CD14-positive monocyte (primary cell): ENCODE measurements at places on chromosomes 3 and 15. TPM values are rescaled to one million over a fixed set of nuclear protein-coding genes. Genes with fewer than 3 reads are reported as not detected.
A peak's percentile ranks its signal among the peaks of the same experiment; 100 is the strongest.

DNA sequence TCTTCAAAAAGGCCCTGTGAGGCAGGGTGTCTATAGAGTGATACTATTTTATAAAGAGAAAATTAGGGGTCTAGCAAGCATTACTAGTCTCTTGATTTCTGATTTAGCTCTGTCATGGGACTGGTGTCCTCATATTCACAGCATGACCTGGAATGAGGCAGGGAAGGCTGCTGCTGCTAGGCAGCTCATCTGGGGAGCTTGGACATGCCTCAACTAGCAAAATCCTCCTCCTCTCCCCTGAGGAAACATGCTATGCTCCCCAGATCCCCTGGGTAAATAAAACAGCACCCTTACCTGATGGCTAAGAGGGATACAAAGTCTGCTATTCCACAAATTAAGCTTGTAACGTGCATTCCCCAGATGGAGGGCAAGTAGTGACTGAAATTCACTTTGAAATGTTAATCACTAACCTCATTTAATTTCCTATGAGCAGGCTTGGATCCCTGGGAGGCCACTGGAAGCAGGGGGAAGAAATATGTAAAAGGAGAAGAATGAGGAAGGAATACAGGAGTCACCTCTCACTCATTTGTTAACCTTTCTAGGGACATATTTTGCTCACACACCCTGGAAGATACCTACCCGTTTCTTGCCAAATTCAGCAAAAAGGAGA lies 709.4 kb downstream of the SQOR start:
- H3K4me3 ChIP-seq, result no peak overlapping the region
- H3K27me3 ChIP-seq, result no peaks in the 10 kb centered on the region

GRCh38 chr3:9746330-9746729 lies 3.4 kb upstream of the OGG1 start:
- peaks cover 22% of the 10 kb centered on the region for H3K4me1 ChIP-seq
- H3K4me3 ChIP-seq, result no peak overlapping the region
- no peak overlapping the region for H3K27ac ChIP-seq
- H3K27me3 ChIP-seq, result no peaks in the 10 kb centered on the region

- DNase-seq, result no peak
- H3K4me1 ChIP-seq, result no peaks in the 10 kb centered on the region
- H3K27me3 ChIP-seq, result no peaks in the 10 kb centered on the region
Observed at GRCh38 chr3:170692720-170693119, 106.8 kb upstream of the SLC7A14 start.

DNA sequence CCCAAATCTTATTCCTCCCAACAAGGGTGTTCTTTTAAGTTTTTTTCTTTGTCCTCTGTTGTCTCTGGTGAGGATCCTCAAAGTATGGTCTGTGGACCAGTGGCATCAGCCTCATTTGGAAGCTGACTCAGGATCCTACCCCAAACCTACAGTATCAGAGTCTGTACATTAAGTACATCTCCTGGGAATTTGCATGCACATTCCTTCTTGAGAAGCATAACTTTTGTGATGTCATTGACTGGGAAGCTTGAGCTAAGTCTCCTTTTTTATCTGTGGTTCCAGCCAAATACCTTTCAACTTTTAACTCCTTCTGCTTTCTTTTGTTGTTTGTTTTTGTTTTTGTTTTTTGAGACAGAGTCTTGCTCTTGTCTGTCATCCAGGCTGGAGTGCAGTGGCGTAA lies 40.5 kb downstream of the ARMC8 start:
- peaks cover 10% of the 10 kb centered on the region for H3K4me1 ChIP-seq
- peaks cover 80% of the 10 kb centered on the region for H3K36me3 ChIP-seq
- peak overlapping the region; percentile 33 for H3K27ac ChIP-seq

GRCh38 chr3:192212979-192213378 lies 514.4 kb downstream of the FGF12 start:
- DNase-seq, result no peak
- no peak overlapping the region for H3K27ac ChIP-seq
- no peaks in the 10 kb centered on the region for H3K36me3 ChIP-seq
- H3K4me1 ChIP-seq, result no peaks in the 10 kb centered on the region
- no peak overlapping the region for H3K4me3 ChIP-seq

- H3K4me3 ChIP-seq, result no peak overlapping the region
- H3K4me1 ChIP-seq, result no peaks in the 10 kb centered on the region
- DNase-seq, result no peak
- H3K36me3 ChIP-seq, result peaks cover 52% of the 10 kb centered on the region
Observed at GRCh38 chr3:98796334-98796733, 33.2 kb downstream of the ST3GAL6 start.

DNA sequence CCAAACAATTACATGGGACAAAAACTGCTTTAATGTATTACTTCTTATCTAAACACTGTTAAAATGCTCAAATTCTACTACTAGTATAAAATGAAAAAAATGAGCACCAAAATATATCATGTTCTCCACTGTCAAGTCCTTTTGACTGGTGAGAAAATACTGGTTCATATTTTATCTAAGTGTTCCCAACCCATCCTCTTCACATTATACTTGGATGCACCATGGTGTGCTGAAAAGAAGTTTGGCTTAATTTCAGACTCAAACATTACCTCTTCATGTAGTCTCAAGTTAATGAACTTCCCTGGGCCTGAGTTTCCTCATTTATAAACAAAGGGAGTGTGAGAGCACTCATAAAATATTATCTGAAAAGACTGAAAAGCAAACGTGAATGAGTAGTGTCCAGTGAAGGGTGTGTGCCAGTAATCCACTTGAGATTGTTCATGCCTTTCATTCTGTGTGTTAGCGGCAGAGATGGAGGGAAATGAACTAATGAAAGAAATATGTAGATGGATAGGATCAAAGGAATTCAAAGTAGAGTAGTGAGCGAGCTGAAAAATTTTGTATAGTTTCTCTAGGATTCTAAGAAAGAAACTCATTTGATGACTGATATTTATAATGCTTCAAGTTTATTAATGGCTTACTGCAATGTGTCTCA lies 263.2 kb downstream of the NLGN1 start:
- H3K36me3 ChIP-seq, result no peaks in the 10 kb centered on the region
- no peaks in the 10 kb centered on the region for H3K4me1 ChIP-seq
- no peak overlapping the region for H3K4me3 ChIP-seq

GRCh38 chr3:102269406-102269805 lies 165.4 kb upstream of the ZPLD1 start:
- H3K4me1 ChIP-seq, result no peaks in the 10 kb centered on the region
- no peaks in the 10 kb centered on the region for H3K27me3 ChIP-seq
- H3K36me3 ChIP-seq, result no peaks in the 10 kb centered on the region
- DNase-seq, result no peak
- H3K27ac ChIP-seq, result no peak overlapping the region

DNA sequence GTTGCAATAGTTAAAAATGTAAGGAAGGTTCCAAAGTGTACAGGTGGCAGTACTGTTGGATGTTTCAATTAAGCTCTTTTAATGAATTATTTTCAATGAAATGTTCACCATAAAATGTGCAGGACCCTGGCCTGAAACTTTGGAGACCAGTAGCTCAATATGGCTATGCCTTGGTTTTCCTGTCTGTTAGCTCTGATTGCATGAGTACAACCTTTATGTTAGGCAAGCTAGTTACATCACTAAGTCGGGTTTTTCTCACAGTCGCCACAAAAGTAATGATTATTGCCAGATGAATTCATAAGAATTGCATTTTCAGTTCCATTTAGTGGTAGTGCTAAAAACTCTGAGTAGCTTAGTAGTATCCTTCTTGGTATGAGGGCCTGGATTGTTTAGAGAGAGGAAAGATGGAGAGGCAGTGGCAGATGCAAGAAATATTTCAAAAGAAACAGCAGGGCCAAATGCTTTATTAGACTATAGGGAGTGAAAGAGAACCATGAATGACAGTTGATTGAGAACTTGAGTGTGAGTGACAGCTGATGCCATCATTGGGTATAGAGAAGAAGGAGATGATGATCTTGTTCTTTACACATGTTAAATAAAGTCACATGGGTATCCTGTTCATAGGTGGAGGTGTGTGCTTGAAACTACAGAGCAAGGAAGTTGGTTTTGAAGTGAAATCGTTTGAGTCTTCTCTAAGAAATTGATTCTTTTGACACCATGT lies 109.5 kb downstream of the AKAP13 start:
- no peak overlapping the region for H3K27ac ChIP-seq
- no peak for DNase-seq
- H3K4me1 ChIP-seq, result peaks cover 32% of the 10 kb centered on the region
- H3K27me3 ChIP-seq, result no peaks in the 10 kb centered on the region
- H3K36me3 ChIP-seq, result no peaks in the 10 kb centered on the region

DNA sequence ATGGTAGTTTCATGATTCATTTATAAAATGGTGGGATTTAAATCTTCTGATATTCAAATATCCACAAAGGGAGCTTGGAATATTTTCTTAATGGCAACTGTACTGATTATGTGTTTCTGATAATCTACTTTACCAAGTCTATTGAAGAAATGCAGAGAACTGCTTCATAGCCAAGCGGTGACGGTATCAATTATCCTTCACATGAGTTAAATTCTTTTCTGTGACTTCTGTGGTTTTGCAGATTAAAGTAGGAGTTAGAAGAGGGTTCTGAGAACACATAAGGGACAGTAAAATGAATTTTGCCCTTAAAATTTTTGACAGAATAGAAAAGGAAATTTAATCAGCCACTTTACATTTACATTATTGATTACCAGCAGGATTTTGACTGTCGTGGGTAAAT lies 563.2 kb downstream of the GBE1 start:
- no peaks in the 10 kb centered on the region for H3K36me3 ChIP-seq
- H3K27ac ChIP-seq, result no peak overlapping the region
- H3K4me3 ChIP-seq, result no peak overlapping the region
- no peaks in the 10 kb centered on the region for H3K4me1 ChIP-seq
- DNase-seq, result no peak

DNA sequence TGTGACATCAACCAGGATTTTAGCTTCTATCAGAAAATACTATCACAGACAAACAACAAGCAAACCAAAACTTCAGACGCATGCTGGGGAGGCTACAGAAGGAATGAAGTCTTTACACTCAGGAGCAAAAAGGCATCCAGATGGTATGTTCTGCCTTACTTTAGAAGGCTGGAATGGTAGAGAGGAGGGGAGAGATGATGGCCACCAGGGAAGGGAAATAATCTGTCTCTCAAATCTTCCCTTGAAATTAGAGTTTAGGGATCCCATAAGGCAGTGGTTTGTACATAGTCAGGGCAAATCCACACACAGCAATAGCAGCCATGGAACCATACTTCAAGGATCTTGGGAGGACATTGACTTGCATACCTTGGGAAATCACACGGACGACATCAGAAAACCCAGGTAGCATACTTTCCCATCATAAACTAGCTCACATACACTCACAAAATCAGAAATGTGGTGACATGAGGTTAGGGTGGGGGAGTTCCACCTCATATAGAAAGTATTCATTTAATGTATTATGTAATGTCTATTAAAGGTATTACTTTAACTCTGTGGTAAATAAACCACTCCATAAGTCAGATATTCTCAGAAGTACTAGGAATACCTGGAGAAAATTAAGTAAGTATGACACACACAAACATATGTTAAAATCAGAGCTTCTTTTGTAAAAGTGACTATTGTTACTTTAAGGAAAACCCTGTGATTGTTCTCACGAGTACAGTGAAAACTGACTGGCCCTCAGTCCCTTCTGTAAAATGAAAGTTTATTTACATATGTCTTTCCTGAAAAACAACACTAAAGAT lies 9.4 kb downstream of the BTLA start:
- no peaks in the 10 kb centered on the region for H3K36me3 ChIP-seq
- H3K27ac ChIP-seq, result no peak overlapping the region
- no peaks in the 10 kb centered on the region for H3K27me3 ChIP-seq
- no peak for DNase-seq

DNA sequence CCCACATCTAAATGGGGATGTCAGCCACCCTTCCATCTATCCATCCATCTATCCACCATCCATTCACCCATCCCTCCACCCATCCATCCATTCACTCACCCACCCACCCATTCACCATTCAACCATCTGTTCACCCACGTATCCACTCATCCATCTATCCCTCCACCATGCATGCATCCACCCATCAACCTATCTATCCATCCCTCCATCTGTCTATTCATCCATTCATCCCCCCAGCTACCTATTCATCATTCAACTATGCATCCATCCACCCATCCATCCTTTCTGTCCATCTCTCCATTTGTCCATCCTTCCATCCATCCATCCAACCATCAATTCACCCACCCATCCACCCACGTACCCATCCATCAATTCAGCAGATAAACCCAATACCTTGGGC lies 14.6 kb downstream of the ITIH3 start:
- H3K4me3 ChIP-seq, result no peak overlapping the region
- no peaks in the 10 kb centered on the region for H3K36me3 ChIP-seq
- H3K27ac ChIP-seq, result no peak overlapping the region
- no peaks in the 10 kb centered on the region for H3K27me3 ChIP-seq
- H3K4me1 ChIP-seq, result no peaks in the 10 kb centered on the region

GRCh38 chr3:149020196-149020838 lies 29.0 kb downstream of the GYG1 start:
- H3K4me1 ChIP-seq, result no peaks in the 10 kb centered on the region
- no peak overlapping the region for H3K27ac ChIP-seq
- peaks cover 80% of the 10 kb centered on the region for H3K36me3 ChIP-seq
- no peak for DNase-seq

DNA sequence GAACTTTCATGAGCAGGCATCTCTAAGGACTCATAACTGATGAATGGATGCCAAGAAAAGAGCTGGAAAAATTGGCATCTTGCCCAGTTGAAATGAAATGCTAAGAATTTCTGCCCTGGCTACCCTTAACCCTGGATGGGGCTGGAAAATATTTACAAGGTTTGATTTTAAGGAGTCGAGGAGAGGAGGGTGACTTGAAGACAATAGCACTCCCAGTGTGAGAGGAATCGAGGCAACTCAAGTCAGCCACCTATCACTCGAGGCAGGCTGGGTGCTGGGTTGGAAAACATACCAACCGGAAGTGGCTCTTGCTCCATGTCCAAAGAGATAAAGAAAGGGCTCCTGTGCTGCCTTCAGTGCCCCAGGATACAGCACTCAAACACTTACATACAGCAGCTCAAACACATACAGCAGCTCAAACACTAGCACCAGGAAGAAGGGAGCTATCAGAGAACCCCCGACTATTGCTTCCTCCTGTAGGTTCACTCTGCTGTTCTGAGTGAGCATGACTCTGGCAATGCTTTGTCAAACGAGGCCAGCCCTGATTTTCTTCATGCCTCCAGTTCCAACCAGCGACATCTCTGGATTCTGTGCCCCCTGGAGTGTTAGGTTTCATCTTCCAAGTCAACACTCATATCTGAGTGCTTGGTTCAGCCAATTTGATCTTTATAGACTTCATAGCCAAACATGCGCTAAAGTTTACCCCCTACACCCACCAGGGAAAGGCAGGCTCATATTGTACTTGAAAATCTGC lies 4.9 kb downstream of the PRICKLE2 start:
- no peak overlapping the region for H3K27ac ChIP-seq
- H3K4me3 ChIP-seq, result no peak overlapping the region
- H3K36me3 ChIP-seq, result no peaks in the 10 kb centered on the region

The TNIK gene
- 0.75 TPM for polyA plus RNA-seq

The BOC gene
- not detected in 2 replicates for polyA plus RNA-seq

The IGF2BP2 gene
- 1.2 and 2.8 TPM in 2 replicates for polyA plus RNA-seq

The CLSTN2 gene
- not detected for polyA plus RNA-seq

The TM6SF1 gene
- 46.0 TPM for polyA plus RNA-seq

The TMEM207 gene
- polyA plus RNA-seq, result not detected

The MASP1 gene
- not detected for polyA plus RNA-seq

The AADACL2 gene
- not detected in 2 replicates for polyA plus RNA-seq
